ENCODE measurements at places on chromosomes 4 and X. TPM values are rescaled to one million over a fixed set of nuclear protein-coding genes. Genes with fewer than 3 reads are reported as not detected.
A peak's percentile ranks its signal among the peaks of the same experiment; 100 is the strongest.

DNA sequence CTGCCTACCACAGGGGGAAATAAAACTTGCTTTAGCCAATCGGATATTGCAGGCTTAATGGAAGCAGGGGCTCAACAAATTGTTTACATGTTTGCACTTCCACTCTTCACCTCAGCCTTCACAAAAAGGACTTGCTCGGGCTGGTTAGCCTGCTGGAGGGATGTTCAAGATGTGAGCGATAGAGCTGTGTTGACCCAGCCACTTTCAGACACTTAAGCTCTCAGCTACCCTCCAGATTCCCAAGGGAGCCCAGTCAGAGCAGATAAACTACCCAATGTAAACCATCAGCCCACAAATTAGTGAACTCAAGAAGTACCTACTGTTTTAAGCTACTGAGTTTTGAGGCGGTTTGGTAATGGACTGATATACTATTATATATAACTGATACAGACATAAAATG is 508.4 kb upstream of the FTHL17 start:
- no peak for DNase-seq

- no peak for DNase-seq
Measured at GRCh38 chrX:127037159-127037558, 217.6 kb downstream of the PRR32 start.

GRCh38 chr4:99324979-99325378 is 3.8 kb upstream of the ADH1B start:
- no peak for DNase-seq

DNA sequence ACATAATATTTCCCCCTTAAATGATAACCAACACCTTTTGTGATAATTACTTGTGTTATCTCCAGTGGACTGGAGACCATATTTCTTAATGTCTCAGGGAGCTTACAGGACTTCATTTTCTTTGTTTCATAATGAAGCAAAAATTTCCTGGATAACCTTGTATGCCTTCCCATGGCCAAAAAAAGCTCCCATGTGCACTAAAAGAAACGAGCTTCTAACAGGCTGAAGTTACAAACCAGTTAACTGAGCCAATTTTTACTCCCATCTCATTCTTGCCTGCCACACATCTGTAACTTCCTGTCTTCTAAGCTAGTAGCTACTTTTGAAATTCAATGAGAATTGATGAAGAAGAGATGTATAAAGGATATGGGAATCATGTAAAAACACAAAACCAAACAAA is 32.8 kb downstream of the GATB start:
- no peak for DNase-seq

GRCh38 chr4:103074744-103075434 is 1.7 kb downstream of the SLC9B2 start:
- no peak for DNase-seq

DNA sequence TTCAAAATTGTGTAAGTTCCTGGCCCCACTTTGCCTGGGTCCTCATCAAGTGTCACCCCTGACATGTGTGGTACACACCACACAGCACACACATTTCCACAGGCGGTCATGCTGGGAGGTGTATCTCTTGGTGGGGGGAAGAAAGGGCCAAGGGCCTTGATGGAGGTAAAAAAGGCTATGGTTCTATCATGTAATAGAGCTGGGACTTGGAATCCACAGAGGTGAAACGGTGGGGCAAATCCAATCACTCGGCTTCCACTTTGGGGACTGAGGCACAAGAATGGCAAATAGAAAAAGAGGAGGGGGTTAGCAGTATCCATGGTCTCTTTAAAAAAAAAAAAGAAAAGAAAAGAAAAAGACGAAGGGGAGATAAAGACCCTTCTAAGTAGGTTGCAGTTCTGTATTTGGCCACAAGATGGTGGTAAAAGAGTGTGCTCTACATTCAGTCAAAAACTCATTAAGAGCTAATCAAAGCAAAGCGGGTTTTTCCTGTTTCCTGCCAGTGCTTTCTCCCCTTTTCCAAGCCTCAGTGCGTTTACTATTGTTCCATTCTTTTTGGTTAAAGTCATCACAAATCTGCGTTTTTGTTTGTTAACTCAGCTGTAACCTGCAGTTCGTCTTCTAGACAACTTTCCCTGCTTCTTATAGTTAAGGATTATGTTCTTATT is 37.0 kb upstream of the ATP6AP2 start:
- DNase-seq = peak; percentile 62

- DNase-seq = no peak
Measured at GRCh38 chrX:109577055-109577454, 40.4 kb downstream of the NXT2 start.

DNA sequence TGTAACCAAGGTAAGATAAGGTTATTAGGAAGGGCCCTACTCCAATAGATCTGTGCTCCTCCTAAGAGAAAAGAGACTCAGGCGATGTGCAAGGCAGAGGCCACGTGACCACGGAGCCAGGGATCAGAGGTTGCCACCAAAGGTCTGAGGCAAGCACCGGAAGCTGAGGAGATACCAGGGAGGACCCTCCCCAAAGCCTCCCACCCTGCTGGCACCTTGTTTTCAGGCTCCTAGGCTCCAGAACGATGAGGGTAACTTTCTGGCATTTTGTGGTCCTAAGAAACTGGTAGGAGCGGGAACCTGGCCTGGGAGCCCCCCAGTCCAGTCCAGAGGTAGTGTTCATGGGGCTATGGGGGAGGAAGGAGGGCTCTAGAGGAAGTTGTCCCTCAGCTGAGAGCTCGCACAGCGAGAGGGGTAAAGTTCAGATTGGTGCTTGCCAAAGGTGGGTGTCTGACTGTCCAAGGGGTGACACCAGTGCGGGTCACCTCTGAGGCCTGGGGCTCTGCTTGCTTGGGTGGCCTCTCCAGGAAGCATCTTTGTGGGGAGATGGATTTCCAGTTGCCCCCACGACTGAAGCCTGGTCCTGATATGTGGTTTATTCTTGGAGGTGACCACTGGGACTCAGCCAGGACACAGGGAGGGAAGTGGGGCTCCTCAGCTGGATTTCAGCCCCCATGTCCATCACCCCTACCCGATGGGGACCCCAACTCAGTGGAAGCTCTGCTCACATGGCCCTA is 7.5 kb upstream of the LETM1 start:
- DNase-seq = no peak

GRCh38 chrX:7580127-7580526 is 262.8 kb upstream of the VCX start:
- DNase-seq = no peak

GRCh38 chr4:21554500-21554899 is 394.1 kb downstream of the KCNIP4 start:
- no peak for DNase-seq

- no peak for DNase-seq
Measured at GRCh38 chr4:22191565-22191964, 243.0 kb upstream of the KCNIP4 start.

DNA sequence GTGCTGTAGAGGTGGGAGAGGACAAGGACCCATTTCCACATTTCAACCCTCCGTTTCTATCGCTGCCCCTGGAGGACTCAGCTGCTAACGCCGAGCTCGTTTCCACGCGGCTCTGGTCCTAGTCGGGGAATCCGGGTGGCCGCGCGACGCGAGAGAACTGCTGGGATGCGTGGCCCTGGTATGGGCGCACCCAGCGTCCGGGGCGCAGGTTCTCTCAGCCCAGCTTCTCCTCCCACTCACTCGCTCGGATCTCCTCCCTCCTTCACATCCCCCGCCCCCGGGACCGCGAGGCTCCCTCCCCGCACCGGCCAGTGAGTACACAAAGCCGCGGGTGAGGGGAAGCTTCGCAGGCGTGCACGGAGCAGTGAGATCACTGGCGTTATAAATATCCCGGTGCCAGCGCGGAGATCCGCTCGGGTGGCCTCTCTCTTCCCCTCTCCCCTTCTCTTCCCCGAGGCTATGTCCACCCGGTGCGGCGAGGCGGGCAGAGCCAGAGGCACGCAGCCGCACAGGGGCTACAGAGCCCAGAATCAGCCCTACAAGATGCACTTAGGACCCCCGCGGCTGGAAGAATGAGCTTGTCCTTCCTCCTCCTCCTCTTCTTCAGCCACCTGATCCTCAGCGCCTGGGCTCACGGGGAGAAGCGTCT is at the start of gene FGF5:
Gene FGF5 (plus strand): TSS at position 412 of the 649 bp plus-strand sequence. CDS start 161 bp downstream, at position 573.
- DNase-seq = no peak

DNA sequence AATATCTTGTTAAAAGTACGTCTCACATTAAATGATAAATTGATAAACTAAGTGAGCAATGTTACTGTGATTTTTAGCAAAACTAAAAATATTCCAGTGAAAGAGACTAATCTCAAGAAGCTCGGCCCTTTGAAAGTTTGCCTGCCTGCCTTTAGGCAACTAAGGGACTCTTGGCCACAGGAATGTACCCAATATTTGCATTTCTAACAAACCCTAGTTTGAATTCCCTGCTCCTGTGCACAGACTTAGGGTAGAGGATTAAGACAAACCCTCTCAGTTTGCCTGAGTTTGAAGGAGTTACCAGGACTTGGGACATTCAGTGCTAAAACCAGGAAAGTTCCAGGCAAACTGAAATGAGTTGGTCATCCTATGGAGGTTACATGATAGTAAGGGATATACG is 157.1 kb downstream of the SCFD2 start:
- no peak for DNase-seq

GRCh38 chrX:3485727-3486126 is 139.3 kb upstream of the MXRA5 start:
- DNase-seq = no peak

- DNase-seq = no peak
Measured at GRCh38 chr4:166512267-166512666, 639.2 kb downstream of the TLL1 start.

DNA sequence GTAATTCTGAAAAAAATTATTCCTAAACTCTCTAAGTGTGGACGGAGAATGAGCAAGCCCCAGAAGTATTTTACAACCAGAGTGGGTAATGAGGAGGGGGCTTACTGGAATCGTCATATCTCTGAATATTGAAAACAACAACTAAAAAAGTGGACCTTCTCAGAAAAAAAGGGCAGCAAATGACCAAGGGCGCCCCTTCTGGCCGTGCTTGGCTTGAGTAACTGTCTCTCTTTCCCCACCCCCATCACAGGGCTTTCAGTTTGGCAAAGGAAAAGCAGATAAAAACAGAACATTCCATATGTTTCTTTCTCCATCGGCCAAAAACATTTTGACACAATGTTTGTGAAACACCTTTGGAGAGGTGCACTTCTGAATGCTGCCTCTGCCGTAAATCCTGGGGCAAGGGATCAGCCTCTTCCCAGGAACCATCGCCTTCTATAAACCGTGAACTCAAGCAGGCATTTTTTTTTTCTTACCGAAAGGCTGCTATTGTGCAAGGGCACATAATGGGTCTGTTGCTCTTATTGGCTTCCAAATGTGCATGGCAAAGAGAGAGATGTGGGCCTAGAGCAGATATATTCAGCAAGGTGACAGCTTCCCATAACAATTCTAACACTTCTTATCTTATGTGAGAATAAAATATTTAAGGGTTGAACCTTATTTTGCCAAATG is 115.4 kb downstream of the PARM1 start:
- peak; percentile 41 for DNase-seq

DNA sequence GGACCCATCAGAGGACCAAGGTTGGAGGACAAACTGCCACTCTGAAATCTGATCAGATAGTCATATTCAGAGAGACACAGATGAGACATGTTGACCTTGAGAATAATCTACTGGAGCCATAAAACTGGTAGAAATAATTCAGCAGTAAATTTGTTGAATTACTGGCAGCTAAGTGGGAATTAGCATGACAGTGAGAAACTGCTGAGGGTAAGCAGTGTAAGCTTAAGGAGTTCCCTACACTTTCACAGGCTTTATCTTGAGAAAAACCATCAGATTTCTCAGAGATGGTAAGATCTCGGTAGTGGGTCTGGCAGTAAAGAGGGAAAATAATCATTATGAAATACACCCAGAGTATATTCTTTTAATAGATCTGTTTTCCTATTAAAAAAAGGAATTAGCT is 213.7 kb downstream of the TECRL start:
- DNase-seq = no peak

DNA sequence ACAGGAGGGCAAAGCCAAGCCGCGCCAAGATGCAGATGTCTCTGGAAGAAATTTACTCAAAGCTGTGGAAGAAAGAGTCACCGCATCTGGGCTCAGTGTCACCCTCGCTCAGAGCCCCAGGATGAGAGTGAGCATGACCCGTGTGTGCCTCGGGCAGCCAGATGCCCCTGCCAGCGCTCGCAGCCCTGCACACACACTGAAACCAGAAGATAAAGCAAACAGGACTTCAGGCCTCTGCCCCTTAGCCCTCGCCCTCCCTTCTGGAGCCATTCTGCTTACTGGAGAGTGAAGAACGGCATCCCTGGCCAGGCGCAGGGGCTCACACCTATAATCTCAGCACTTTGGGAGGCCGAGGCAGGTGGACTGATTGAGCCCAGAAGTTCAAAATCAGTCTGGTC is 103.0 kb downstream of the IRF2 start:
- DNase-seq = no peak

DNA sequence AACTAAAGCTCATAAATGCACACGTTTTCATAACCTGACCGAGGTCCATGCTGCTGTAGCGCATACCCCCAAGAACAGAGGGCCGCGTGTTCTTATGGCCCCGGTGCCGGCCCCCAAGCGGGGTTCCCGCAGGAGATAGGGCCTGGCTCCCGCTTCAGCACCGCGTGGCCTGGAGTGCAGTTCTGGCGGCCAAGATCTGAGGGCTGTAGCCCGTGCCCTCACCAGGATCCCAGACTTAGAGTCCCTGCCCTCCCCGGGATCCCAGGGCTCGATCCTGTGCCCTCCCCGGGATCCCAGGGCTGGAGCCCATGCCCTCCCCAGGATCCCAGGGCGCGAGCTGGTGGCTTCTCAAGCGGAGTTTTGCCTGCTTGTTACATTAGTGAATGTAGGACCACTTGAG is 1.0 kb upstream of the GRPEL1 start:
- DNase-seq = no peak

DNA sequence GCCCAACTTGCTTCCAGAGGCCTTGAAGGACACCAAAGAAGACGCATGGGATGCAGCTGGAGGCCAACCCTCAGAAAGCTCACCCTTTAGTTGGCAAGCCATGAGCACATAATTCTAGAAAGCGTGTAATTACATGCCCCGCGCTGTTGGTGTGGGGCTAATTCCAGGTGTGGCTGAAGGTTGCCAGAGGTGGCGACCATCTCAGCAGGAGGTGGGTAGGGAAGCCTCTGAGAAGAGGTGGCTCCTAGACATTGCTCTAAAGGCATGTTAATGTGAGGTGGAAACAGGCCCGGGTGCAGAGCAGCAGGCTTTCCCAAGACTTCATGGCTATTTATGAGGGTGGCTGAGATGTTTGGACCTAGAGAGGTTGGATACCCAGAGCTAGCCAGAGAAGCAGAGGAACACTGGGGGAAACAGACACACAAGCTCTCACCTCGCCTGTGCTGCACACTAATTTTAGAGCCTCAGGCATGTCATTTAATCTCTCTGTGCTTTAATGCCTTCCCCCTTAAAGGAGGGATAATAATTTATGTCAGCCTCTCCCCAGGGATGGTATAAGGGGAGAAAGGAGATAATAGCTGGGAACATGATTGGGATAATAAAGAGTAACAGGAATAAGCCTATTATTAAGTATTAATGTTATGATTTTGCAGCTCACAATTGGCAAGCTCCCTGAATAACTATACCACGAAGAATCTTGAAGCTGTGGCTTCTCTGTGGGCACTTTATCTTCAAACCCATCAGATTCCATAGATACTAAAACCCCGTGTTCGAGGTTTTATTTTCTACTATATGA is 60.0 kb upstream of the HELT start:
- DNase-seq = no peak

- DNase-seq = no peak
Measured at GRCh38 chr4:141933978-141934377, 297.6 kb downstream of the IL15 start.

- no peak for DNase-seq
Measured at GRCh38 chr4:184616633-184617551, 32.4 kb downstream of the CASP3 start.

HSFX3 gene
- not detected for total RNA-seq

IL2RG gene
- not detected for total RNA-seq

FAM241A gene
- total RNA-seq = 0.74 TPM

SNCA gene
- total RNA-seq = 179 TPM

FMR1NB gene
- total RNA-seq = not detected

COX7B2 gene
- total RNA-seq = 0.45 TPM

AFM gene
- total RNA-seq = not detected

TBC1D19 gene
- total RNA-seq = 10.6 TPM
